ENCODE measurements at places on chromosomes 16 and 17.

- no peak for DNase-seq
Observed at GRCh38 chr16:12467418-12468210, 336.1 kb downstream of the CPPED1 start.

- no peak for DNase-seq
Observed at GRCh38 chr17:50240851-50241250, 33.4 kb upstream of the TMEM92 start.

GRCh38 chr17:5123343-5124124 lies 7.7 kb downstream of the USP6 start:
- no peak for DNase-seq

GRCh38 chr17:27906623-27907022 lies 13.5 kb upstream of the LYRM9 start:
- DNase-seq: no peak

GRCh38 chr17:80011989-80012555 lies 23.6 kb downstream of the TBC1D16 start:
- no peak for DNase-seq

GRCh38 chr17:32265192-32265923 lies at the start of gene RHBDL3:
RHBDL3 (plus strand) TSS chr17:32265832; CDS start chr17:32266190, 358 bp downstream.
- no peak for DNase-seq

- DNase-seq: no peak
Observed at GRCh38 chr17:19678581-19679453, 30.3 kb downstream of the ALDH3A2 start.

DNA sequence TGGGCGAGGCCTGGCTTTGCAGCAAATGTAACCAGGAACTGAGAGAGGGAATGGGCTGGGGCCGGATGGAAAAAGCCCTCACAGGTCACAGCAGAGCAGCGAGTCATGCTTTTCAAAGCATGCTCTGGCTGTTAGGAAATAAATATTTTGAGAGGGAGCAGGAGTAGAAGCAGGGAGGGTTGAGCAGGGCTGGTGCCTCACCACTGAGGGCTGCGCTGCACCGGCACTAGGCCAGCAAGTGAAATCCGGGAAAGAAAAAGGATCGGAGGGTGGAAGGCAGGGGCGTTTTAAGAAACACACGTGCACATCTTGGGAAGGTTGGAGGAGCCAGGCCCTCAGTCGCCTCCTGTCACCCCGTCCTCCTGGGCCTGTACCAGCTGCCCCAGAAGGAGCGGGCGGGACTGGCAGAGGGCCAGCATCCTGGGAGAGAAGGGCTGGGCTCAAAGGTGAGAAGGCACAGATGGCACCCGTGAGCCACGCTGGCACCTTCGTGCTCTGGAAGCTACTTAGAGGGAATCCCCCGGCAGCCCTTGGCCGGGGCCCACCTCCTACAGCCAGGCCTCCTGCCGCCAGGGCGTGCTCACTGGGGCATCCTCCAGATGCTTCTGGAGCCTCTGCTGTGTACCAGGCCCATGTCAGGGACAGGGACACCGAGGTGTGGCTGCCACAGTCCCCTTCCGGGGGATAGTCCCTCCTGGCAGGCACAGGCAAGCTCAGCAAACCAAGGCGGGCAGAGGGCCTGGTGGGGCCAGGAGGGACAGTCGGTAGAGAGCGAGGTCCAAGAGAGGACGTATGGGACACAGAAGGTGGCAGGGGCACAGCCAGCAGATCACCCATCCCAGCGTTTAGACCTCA lies 71.5 kb upstream of the PLCG2 start:
- DNase-seq: peak; percentile 90

GRCh38 chr16:4692460-4693295 lies 684 bp upstream of the NUDT16L1 start:
- DNase-seq: no peak

- DNase-seq: no peak
Observed at GRCh38 chr16:74315059-74315458, 18.4 kb downstream of the PSMD7 start.

GRCh38 chr16:2280461-2280860 lies 12.5 kb upstream of the RNPS1 start:
- no peak for DNase-seq

DNA sequence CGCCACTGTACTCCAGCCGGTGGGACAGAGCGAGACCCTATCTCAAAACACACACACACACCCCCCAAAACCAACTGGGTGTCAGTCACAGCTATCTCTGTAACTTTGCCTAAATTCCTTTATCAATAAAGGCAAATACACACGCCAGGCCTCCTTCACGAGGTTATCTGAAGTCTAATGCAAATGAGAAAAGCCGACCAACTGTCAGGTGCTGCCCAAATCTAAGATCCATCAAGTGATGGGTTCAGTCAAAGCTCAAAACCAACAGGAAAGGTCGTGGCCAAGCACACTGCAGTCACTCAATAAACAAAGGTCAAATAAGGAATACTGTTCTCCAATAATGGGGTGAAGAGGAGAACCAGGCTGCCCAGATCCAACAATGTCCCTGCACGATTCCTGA lies 1.1 kb downstream of the ANKFY1 start:
- no peak for DNase-seq

DNA sequence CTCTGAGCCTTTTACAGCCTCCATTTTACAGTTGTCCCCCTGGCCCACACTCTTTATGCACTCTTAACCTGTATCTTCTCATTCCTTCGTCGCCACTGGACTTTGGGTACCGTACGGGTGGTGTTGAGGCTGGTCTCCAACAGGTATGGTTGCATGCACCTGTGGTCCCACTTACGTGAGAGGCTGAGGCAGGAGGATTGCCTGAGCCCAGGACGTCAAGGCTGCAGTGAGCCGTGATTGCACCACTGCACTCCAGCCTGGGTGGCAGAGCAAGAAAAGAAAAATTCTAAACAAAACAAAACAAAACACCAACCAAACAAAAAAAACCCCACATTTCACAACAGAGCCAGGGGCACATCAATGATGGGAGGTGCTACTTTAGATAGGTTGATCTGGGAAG lies 14.4 kb upstream of the TMEM98 start:
- no peak for DNase-seq

DNA sequence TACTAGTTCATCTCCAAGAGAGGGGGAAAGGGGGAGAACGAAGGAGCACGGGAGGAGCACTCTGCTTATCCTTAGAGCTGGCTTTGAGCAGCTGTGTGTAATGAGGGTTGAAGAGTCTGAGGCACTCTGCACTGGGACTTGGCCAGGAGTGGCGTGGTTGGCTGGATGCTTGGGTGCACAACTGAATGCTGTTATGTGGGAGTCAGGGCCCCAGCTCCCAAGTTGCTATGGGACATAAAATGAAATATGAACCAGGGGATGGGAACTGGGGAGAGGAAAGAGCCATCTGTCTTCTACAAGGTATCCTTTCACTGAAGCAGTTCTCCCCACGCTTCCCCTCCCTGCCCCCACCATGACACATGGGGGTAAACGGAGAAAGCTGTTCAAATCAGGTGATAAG lies 105.9 kb upstream of the ANKFN1 start:
- no peak for DNase-seq

DNA sequence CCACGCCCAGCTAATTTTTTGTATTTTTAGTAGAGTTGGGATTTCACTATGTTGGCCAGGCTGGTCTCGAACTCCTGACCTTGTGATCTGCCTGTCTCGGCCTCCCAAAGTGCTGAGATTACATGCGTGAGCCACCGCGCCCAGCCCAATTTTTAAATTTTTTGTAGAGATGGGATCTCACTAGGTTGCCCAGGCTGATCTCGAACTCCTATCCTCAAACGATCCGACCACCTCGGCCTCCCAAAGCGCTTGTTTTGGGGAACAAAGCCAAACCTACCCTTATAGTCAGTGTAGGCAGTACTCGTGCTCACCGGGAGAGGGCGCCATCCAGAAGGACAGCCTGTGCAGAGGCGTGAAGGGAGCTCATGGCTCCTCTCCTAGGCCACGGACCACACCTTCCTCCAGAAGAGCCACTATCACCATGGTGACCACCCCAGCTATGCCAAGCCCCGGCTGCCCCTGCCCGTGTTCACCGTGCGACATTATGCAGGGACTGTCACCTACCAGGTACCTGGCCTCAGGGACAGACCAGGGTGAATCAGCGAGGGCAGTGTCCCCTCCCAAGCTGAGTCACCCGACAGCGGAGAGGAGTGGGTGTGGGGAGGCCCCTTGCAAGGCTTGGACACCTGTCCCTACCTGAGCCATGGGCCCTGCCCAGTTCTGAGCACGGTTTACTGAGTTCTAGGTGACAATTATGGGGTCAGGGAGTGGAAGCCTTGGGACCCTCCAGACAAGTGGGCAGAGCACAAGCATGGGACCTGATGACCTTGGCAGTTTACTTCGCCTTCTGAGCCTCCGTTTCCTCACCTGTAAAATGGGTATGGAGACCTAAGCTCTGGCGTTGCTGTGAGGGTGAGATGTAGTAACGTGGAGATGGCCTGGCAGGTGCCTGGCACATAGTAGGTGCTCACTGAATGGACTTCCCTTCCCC lies 13.7 kb downstream of the MYO15B start:
- no peak for DNase-seq

DNA sequence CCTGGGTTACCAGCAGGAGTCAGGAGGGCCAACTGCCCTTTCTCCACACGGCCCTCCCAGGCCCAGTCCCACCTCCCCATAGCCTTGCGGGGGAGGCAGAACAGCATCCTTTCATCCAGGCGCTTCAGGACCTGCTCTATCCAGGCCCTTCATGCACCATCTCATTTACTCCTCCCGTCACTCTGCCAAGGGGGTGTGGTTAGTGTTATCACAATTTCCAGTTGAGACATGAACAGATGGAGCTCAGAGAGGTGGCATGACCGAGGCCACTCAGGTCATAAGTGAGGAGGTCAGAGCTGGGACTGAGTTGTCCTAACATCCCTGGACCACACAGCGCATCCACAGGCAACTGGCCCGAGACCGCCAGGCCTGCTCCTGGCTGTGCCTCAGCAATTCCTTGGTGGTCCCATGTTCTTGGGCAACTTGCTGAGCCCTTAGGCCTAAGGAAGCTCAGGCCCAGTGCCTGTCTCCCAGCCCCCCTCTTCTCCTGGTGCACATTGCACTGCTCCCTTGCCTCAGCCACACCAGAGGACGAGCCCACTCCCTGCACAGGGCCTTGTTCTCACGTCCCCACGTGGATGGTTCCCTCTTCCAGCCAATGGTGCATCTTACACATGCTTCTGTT lies 23.8 kb downstream of the C17orf100 start:
- peak; percentile 75 for DNase-seq

DNA sequence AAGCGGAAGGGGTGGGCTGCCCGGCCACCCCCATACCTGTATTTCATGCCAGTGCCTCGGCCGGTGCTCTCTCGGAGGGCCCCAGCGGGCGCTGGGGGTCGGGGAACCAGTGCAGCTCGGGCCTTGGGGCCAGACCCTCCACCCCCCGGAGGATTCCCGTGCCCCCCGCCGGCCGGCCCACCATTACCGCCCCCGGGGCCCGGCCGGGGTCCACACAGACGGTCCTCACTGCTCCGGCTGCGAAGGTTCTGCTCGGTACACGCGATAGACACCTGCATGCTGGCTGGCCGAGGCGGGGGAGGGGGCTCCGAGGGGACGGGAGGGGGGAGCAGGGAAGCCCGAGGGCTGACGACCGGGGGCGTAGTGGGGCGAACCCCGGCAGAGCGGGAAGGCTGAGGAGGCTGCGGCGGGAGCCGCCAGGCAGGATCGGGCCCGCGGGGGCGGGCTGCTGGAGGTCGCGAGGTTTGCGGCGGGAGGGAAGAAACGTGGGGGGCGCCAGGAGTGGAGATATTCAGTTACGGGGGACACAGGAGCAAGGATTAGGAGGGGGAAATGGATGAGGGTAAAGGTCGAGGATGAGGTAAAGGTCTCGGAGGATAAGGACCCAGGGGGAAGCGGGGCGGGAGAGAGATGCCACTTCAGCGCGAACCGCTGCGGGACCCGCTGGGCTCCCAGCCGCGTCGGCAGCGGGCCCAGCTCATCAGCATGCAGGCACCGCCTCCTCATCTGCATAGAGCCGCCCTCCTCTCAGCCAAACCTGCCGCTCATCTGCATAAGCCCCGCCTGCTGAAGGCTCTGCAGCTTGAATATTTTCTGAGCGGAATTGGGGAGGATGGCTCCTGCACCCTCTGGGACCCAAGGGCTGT lies at the start of gene KCNAB3:
Gene KCNAB3 (minus strand): TSS at position 699 of the 866 bp plus-strand sequence. CDS start 421 bp downstream, at position 278.
- DNase-seq: no peak

GRCh38 chr16:57720142-57720575 lies 15.4 kb upstream of the KATNB1 start:
- peak; percentile 57 for DNase-seq

DNA sequence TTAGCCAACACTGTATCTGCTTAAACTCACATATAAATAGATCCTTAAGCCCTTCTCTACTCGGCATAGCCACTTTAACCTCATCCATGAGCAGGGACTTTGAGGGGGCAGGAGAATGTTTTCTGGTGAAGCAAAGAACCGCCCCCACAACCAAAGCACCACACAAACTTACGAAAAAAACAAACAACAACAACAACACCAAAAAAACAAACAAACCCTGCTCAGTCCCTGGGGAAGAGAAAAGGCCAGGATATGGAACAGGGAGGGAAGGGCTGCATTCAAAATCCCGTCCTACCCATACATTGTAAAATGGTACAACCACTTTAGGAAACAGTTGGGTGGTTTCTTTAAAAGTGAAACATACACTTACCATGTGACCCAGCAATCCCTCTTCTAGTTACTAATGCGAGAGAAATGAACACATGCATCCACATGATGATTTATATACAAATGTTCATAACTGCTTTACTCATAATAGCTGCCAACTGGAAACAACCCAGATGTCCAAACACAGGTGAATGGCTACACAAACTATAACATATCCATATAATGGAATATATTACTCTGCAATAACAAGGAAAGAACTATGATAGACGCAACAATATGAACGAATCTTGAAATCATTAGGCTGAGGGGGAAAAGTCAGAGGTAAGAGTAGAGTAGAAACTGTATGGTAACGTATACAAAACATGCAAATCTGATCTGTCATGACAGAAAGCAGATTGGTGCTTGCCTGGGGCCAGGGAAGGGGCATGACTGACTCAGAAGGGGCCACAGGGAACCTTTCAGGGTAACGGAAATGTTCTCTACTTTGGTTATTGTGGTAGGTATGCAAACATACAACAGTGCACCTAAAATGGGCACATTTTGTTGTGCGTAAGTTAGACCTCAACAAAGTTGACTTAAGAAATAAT lies 37.7 kb upstream of the TOB1 start:
- no peak for DNase-seq

DNA sequence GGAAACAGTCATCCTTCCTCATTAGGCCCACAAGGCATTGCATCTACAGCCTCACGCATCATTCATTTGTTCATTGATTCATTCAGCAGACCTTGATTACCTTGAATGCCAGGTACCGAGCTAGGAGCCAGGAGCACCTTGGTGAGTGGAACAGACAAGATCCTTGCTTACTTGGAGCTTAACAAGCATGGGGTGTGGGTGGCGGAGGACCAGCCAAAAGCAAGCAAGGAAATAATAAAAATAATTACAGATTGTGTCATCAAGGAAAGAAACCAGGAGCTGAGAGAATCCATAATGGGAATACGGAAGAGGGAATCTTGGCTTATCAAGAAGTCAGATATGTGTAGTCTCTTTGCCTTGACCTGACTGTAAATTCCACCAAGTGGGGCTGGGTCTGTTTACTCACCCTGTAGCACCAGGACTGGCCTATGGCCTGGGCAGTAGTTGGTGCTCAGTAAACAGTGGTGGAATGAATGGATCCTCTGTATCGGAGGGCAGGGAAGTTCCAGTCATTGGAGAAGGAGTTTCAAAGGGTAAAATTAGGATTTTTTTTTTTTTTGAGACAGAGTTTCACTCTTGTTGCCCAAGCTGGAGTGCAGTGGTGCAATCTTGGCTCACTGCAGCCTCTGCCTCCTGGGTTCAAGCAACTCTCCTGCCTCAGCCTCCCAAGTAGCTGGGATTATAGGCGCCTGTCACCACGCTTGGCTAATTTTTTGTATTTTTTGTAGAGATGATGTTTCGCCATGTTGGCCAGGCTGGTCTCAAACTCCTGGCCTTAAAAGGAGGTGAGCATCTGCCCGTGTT lies 157.7 kb downstream of the MSI2 start:
- no peak for DNase-seq

- DNase-seq: no peak
Observed at GRCh38 chr17:4891411-4892410, 7.6 kb upstream of the C17orf107 start.
